Hypothalamus (tissue), 51 donors: ENCODE measurements at places on chromosomes 5 and 9.

GRCh38 chr5:33143405-33144123 lies 297.2 kb upstream of the TARS1 start:
- DNase-seq = no peak

- no peak for DNase-seq
Observed at GRCh38 chr9:105969636-105970035, 275.3 kb downstream of the TMEM38B start.

- DNase-seq = no peak
Observed at GRCh38 chr5:160266044-160266443, 36.7 kb downstream of the FABP6 start.

DNA sequence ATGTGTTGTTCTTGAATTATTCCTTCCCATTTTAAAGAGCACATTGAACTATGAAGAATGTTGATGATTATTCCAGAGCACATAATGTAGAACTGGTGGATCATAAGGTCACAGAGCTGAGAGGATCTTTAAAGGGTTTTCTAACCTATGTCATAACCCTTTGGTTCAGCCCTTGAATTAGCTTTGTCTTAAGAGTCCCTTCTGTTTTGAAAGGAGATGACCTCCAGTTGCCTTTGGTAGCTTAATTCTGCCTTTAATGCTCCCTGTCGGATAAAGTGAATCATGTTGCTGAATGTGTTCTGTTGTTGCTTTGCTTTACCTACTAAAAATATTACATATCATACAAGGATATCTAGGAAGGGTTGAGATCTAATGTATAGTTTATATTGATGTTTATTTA lies 99.1 kb upstream of the PRRC1 start:
- DNase-seq = no peak

DNA sequence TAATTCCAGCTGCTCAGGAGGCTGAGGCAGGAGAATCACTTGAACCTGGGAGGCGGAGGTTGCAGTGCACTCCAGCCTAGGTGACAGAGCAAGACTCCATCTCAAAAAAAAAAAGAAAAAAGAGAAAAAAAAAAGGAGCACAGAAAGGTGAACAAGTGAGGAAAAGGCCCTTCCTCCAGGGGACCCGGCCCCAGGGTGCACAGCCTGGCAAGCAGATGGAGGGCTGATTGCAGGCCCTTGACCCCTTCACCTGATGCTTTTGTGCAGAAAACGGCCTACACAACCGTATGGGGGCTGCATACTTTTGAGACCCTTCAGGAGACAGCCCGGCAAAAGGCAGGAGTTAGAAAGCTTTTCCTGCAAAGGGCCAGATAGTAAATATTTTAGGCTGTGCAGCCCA lies 33.9 kb downstream of the HRH2 start:
- no peak for DNase-seq

GRCh38 chr5:1500411-1501091 lies 23.2 kb downstream of the LPCAT1 start:
- peak; percentile 58 for DNase-seq

GRCh38 chr9:38393128-38393796 lies 760 bp downstream of the ALDH1B1 start:
- DNase-seq = no peak

- DNase-seq = no peak
Observed at GRCh38 chr9:133115604-133116345, 5.3 kb downstream of the RALGDS start.

DNA sequence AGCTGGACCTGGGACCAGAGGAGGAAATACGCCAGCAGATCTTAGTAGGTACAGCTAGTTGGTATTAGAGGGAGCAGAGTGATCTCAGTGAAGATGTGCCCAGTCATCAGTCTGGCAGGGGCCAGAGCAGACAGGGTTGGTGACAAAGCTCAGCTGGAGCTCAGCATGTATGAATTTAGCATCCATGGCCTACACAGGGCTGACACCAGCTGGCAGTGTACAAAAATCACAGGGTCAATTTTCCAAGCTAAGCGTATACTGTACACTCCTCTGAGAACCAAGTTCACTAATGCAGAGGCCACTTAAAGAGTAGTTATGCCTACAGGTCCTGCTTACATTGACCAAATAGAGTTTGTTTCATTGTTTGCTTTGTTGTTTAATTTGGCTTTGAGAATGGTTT lies 146.6 kb downstream of the SLC24A2 start:
- peak; percentile 20 for DNase-seq

DNA sequence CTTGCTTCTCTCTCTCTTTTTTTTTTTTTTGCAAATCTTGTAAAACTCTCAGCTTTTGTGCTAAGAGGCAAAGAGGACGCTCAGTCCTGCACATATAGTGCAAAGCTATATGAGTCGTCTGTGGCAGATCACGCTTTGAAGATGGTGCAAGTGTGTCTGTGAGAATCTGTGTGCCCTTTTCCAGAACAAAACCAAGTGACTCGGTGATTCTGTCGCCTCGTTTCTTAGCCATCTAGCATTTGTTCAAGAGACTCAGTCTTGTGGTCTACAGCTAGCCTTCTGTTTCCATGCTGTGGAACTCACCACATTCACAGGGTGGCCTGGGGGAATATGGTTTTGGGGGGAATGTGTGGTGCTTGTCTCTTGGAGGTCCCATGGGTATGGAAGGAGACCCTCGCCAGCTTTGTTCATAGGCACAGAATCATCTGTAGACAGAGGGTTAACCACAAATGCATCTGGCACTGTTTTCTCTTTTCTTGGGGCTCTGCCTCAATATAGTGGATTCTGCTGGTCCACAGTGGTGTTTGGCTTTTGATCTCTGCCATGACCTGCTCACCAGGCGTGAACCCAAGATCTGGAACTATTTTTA lies 82.1 kb downstream of the C9orf152 start:
- no peak for DNase-seq

DNA sequence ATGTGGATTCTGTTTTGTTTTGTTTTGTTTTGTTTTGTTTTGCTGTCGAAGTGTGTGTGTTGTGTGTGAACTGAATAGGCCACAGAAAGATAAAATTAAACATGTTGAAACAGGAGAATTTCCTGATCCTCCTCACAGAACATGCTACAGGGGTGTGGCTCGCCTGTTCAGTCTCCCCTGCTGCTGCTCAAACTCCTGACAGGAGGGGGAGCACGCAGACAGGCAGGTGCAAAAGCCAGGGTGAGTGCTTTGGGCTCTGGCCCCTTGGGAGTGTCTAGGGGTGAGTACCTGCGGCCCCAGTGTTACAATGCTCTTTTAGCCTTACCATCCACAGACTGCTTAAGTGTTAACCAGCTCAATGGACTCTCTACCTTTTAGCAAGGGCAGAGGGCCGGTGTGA lies 473.5 kb downstream of the MAT2B start:
- DNase-seq = no peak

- no peak for DNase-seq
Observed at GRCh38 chr9:36778682-36779081, 206.0 kb downstream of the MELK start.

GRCh38 chr5:138445547-138446271 lies 6.9 kb downstream of the REEP2 start:
- DNase-seq = no peak

- DNase-seq = peak; percentile 32
Observed at GRCh38 chr5:41870627-41871048, 413 bp upstream of the OXCT1 start.
